A172 (cell line): ENCODE measurements at places on chromosomes 12 and 14. TPM values are rescaled to one million over a fixed set of nuclear protein-coding genes. Genes with fewer than 3 reads are reported as not detected.

Gene MGAT4C
- 0.05 TPM in 1 of 2 replicates, not detected in the other for total RNA-seq

Gene BHLHE41
- total RNA-seq: 0.21 and 0.41 TPM in 2 replicates

Gene SMCO2
- not detected in 2 replicates for total RNA-seq

Gene LRTM2
- not detected in 2 replicates for total RNA-seq

Gene MYH7
- total RNA-seq: not detected in 2 replicates

Gene PZP
- total RNA-seq: not detected in 2 replicates

Gene ASIC1
- 1.6 and 3.3 TPM in 2 replicates for total RNA-seq

Gene SLC5A8
- total RNA-seq: not detected in 2 replicates

Gene STAC3
- total RNA-seq: 0.59 and 0.89 TPM in 2 replicates

Gene RFLNA
- total RNA-seq: not detected in 2 replicates

Gene INSM2
- 0.10 and 0.17 TPM in 2 replicates for total RNA-seq

Gene ACOT6
- not detected in 2 replicates for total RNA-seq

Gene TAS2R10
- not detected in 2 replicates for total RNA-seq

Gene TSPAN11
- not detected in 2 replicates for total RNA-seq

Gene EXOC3L4
- 3.7 and 8.2 TPM in 2 replicates for total RNA-seq

Gene NPFF
- not detected in 2 replicates for total RNA-seq

Gene AQP6
- total RNA-seq: not detected in 2 replicates

Gene SIX6
- not detected in 2 replicates for total RNA-seq

Gene TEX22
- total RNA-seq: 0.17 TPM in 1 of 2 replicates, not detected in the other

Gene EMP1
- 28.7 and 41.0 TPM in 2 replicates for total RNA-seq

Gene FAM181A
- total RNA-seq: not detected in 2 replicates

Gene TCL1B
- total RNA-seq: not detected in 2 replicates

Gene SMIM41
- total RNA-seq: not detected in 2 replicates

Gene GDF3
- total RNA-seq: not detected in 2 replicates

Gene RFC5
- 30.4 and 39.4 TPM in 2 replicates for total RNA-seq

Gene GLIPR1L2
- 0.24 and 0.76 TPM in 2 replicates for total RNA-seq

Gene PRKD1
- 4.0 and 4.7 TPM in 2 replicates for total RNA-seq

Gene TDRD9
- not detected in 2 replicates for total RNA-seq

Gene GPR137C
- total RNA-seq: 0.76 and 0.91 TPM in 2 replicates

Gene PAPLN
- total RNA-seq: 0.57 and 0.86 TPM in 2 replicates

Gene HNRNPA1
- 508 and 537 TPM in 2 replicates for total RNA-seq

Gene SUSD6
- 2.4 and 3.1 TPM in 2 replicates for total RNA-seq

Gene DHRS2
- total RNA-seq: 2.4 and 3.4 TPM in 2 replicates

Gene IL26
- not detected in 2 replicates for total RNA-seq
